ENCODE measurements at places on chromosomes 13 and 19. TPM values are rescaled to one million over a fixed set of nuclear protein-coding genes. Genes with fewer than 3 reads are reported as not detected.

The TINCR gene
- total RNA-seq = 1.8 TPM

The GTF2F2 gene
- total RNA-seq = 14.1 TPM

The KLF5 gene
- total RNA-seq = 12.8 TPM

The ZNF296 gene
- 0.57 TPM for total RNA-seq

The RASGRP4 gene
- total RNA-seq = 0.16 TPM

The MBD3L3 gene
- not detected for total RNA-seq

The FGF21 gene
- total RNA-seq = not detected

The ZNF443 gene
- 4.3 TPM for total RNA-seq

The FXYD1 gene
- 1.2 TPM for total RNA-seq

The CD22 gene
- 1.9 TPM for total RNA-seq

The MYO1F gene
- 25.5 TPM for total RNA-seq

The PEAK3 gene
- 0.29 TPM for total RNA-seq

The KCNJ14 gene
- 2.4 TPM for total RNA-seq

The LIM2 gene
- total RNA-seq = not detected

The ACTMAP gene
- 7.8 TPM for total RNA-seq

The ARHGEF18 gene
- total RNA-seq = 124 TPM

The TMEM59L gene
- total RNA-seq = 0.22 TPM

The PLPPR3 gene
- total RNA-seq = not detected

The SYDE1 gene
- 1.6 TPM for total RNA-seq

The PSPN gene
- 4.0 TPM for total RNA-seq

The PGLYRP2 gene
- total RNA-seq = not detected

The ZNF491 gene
- total RNA-seq = 0.92 TPM

The ATP4A gene
- total RNA-seq = not detected

The ATP12A gene
- 0.39 TPM for total RNA-seq

The JSRP1 gene
- total RNA-seq = 0.41 TPM

The IGFL3 gene
- total RNA-seq = not detected

The CIRBP gene
- 267 TPM for total RNA-seq

The KLC3 gene
- not detected for total RNA-seq

The LMTK3 gene
- total RNA-seq = 19.2 TPM

The PSG7 gene
- total RNA-seq = not detected

The NLRP5 gene
- not detected for total RNA-seq

The KLK14 gene
- 0.66 TPM for total RNA-seq

The TGFBR3L gene
- total RNA-seq = 1.6 TPM

The ZNF805 gene
- 21.1 TPM for total RNA-seq

The ZSCAN4 gene
- total RNA-seq = not detected

The PRR19 gene
- total RNA-seq = not detected

The CGB5 gene
- total RNA-seq = not detected

The ZNF426 gene
- 22.6 TPM for total RNA-seq

The ALOX5AP gene
- total RNA-seq = 46.9 TPM

The ZNF699 gene
- 14.1 TPM for total RNA-seq

The BEST2 gene
- not detected for total RNA-seq

The ZIM2 gene
- total RNA-seq = not detected

The CD70 gene
- total RNA-seq = 37.1 TPM

The ATP8B3 gene
- 5.2 TPM for total RNA-seq

The NTN5 gene
- total RNA-seq = 5.9 TPM

The SULT2A1 gene
- not detected for total RNA-seq

The ZNF600 gene
- total RNA-seq = 19.8 TPM

The CEACAM20 gene
- total RNA-seq = not detected

The CAPN12 gene
- 2.5 TPM for total RNA-seq

The SIGLEC5 gene
- not detected for total RNA-seq

The OR7D2 gene
- 0.87 TPM for total RNA-seq

The EDDM13 gene
- not detected for total RNA-seq

The COX7A1 gene
- not detected for total RNA-seq
